Upper lobe of left lung (tissue), 6 donors: ENCODE measurements at places on chromosomes 11 and 22. TPM values are rescaled to one million over a fixed set of nuclear protein-coding genes. Genes with fewer than 3 reads are reported as not detected.
A peak's percentile ranks its signal among the peaks of the same experiment; 100 is the strongest.

GRCh38 chr11:67357831-67358670, 4.7 kb upstream of the POLD4 start:
- no peaks in the 10 kb centered on the region for H3K36me3 ChIP-seq
- H3K27me3 ChIP-seq = no peaks in the 10 kb centered on the region
- no peak for DNase-seq
- no peak overlapping the region for H3K4me3 ChIP-seq
- no peak overlapping the region for H3K27ac ChIP-seq

- peaks cover 14% of the 10 kb centered on the region for H3K4me1 ChIP-seq
- H3K4me3 ChIP-seq = no peak overlapping the region
- H3K27me3 ChIP-seq = no peaks in the 10 kb centered on the region
Observed at GRCh38 chr11:128776424-128777284, 82.8 kb downstream of the FLI1 start.

GRCh38 chr11:92750794-92751193, 218.7 kb upstream of the MTNR1B start:
- no peaks in the 10 kb centered on the region for H3K27me3 ChIP-seq
- H3K4me1 ChIP-seq = no peaks in the 10 kb centered on the region
- DNase-seq = no peak
- H3K36me3 ChIP-seq = no peaks in the 10 kb centered on the region

- no peaks in the 10 kb centered on the region for H3K27me3 ChIP-seq
- no peaks in the 10 kb centered on the region for H3K36me3 ChIP-seq
- H3K4me3 ChIP-seq = no peak overlapping the region
- H3K27ac ChIP-seq = no peak overlapping the region
- no peak for DNase-seq
- peaks cover 7% of the 10 kb centered on the region for H3K4me1 ChIP-seq
Observed at GRCh38 chr11:108857382-108857781, 192.5 kb downstream of the DDX10 start.

- peak overlapping the region; percentile 98 for H3K27ac ChIP-seq
- peaks cover 100% of the 10 kb centered on the region for H3K4me1 ChIP-seq
- H3K27me3 ChIP-seq = no peaks in the 10 kb centered on the region
- H3K36me3 ChIP-seq = peaks cover 9% of the 10 kb centered on the region
- DNase-seq = peak; percentile 84
- H3K4me3 ChIP-seq = no peak overlapping the region
Observed at GRCh38 chr11:2382936-2383851, 6.1 kb downstream of the CD81 start.

- H3K36me3 ChIP-seq = no peaks in the 10 kb centered on the region
- no peak overlapping the region for H3K4me3 ChIP-seq
- no peaks in the 10 kb centered on the region for H3K4me1 ChIP-seq
- no peaks in the 10 kb centered on the region for H3K27me3 ChIP-seq
Observed at GRCh38 chr22:44219101-44219870, 38.6 kb downstream of the PARVG start.

DNA sequence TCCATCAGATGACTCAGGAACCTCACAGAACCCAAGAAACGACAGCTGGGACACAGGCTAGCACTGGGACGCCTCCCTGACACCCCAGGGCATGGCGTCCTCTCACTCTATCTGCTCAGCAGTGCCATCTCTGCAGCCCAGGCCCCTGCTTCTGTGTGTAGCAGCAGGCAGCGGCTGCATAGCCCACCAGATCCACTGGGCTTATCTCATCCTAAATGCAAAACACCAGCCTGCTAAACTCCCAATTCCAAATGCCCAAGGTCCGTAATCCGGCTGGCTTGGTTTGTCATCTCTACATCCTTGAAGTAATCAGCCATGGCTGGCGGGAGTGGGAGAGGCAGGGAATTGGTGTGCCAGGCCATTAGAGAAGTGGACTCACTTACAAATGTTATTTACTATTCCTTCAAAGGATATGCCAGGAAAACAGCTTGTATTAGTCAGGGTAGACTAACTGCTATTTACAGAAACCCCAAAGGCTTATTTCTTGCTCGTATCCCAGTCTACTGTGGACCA, 30.7 kb downstream of the SPATA19 start:
- no peaks in the 10 kb centered on the region for H3K27me3 ChIP-seq
- no peaks in the 10 kb centered on the region for H3K4me1 ChIP-seq
- DNase-seq = no peak
- no peak overlapping the region for H3K4me3 ChIP-seq

- peak; percentile 80 for DNase-seq
- H3K4me3 ChIP-seq = no peak overlapping the region
- no peak overlapping the region for H3K27ac ChIP-seq
- H3K4me1 ChIP-seq = peaks cover 6% of the 10 kb centered on the region
Observed at GRCh38 chr22:46661221-46661851, 41.1 kb downstream of the GRAMD4 start.

- H3K36me3 ChIP-seq = no peaks in the 10 kb centered on the region
- DNase-seq = no peak
- no peaks in the 10 kb centered on the region for H3K27me3 ChIP-seq
- H3K4me3 ChIP-seq = no peak overlapping the region
- H3K4me1 ChIP-seq = peaks cover 2% of the 10 kb centered on the region
Observed at GRCh38 chr11:34755671-34756070, 134.8 kb downstream of the EHF start.

DNA sequence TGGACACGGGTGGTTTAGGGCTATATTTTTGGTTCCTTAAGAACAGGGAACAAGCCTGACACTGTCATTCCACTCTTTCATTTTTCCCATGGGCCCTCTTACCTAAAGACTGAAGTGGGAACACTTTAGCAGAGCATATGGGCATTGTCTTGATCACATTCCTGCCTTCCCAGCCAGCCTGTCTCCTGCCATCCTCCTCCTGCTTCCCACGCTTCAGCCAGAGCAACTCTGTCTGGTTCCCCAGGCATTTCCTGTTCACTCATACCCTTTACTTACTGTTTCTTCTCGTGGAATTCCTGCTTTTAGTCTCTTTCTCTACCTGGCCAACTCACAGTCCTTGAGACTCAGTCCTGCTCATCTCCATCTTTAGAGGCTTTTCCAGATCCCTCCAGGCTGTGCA, 22.8 kb downstream of the MRPL16 start:
- H3K27ac ChIP-seq = peak overlapping the region; percentile 44

DNA sequence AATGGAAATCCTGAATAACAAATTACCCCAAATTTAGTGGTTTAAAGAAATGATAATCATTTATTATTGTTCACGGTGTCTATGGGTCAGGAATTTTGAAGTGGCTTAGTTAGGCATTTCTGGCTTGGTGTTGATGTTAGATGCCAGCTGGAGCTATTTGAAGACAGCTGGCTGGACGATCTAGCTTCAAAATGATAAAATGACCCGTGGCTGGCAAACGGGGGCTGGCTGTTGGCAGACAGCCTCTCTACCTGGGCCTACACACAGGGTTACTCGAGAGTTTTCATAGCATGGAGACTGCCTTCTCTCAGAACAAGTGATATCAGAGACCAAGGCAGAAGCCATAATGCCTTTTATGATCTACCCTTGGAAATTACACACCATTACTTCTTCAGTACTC, 285.2 kb downstream of the METTL15 start:
- no peak overlapping the region for H3K27ac ChIP-seq
- no peak overlapping the region for H3K4me3 ChIP-seq
- no peaks in the 10 kb centered on the region for H3K36me3 ChIP-seq
- no peaks in the 10 kb centered on the region for H3K4me1 ChIP-seq

Gene MYOD1
- not detected for total RNA-seq

Gene FIBIN
- 27.6 TPM for total RNA-seq

Gene SLC22A8
- total RNA-seq = not detected
